ENCODE measurements at places on chromosomes 4 and X.

GRCh38 chr4:95256108-95256835, 292.5 kb downstream of the UNC5C start:
- no peak for DNase-seq

DNA sequence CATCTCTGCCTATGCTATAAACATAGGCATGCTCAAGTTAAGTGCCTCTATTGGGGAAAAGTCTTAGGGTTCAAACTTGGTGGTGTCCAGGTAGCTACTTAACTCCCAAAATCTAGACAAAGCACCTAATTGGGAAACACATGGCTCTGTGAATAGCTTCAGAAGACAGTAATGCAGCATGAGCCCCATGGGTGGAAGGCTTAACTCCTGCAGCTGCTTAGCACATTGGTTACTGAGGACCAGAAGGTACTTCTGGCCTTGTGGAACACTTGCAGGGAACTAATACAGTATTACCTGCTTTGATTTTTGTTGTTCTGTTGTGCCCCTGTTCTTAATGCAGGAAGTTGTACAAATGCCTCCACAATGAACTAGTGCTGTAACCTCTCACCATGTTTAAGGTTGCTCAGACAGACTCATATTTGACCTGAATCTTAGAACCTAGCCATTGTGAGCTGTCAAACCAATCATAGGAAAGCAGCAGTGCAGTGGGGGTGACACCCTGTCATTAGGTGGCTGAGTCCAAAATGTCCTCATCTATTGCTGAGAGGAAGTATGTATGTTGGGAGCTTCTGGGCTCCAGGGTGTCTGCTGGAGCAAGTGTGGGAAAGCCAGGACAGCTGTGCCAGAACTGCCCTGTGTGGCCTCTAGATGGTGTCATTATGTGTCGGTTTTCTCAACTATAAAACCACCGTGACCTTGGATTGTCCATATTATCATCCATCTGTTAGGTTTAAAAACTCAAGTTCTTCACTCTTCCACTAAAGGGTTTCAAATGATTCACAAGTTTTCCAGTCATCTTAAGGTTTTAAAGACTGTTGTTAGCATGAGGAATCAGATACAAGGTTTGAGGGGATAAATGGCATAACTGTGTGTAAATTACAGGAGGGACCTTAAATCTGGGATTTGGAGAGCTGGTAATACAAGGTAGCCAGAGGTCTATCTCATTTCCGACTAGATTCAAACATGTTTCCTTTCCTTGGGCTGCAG, 69.9 kb upstream of the WDR1 start:
- DNase-seq: no peak

DNA sequence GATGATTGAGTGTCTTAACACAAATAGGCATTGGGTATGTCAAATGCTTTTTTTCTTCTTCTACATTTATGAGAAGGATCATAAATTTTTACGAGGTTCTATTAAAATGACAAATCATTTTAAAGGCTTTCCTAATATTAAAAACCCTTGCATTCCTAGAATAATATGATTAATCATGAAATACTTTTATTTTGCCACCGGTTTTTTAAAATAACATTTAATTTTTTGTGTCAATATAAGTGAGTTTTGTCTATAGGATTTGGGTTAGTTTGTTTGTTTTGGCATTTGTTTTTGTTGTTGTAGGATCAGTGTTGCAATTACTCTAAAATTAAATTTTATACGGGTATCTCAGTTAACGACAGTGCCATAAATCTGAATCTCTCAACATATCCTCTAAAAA, 169.7 kb upstream of the STK26 start:
- no peak for DNase-seq

- DNase-seq: no peak
Observed at GRCh38 chrX:6681521-6682145, 146.7 kb upstream of the VCX3A start.

GRCh38 chr4:4332529-4332928, 42.5 kb downstream of the ZBTB49 start:
- no peak for DNase-seq
